ENCODE measurements at places on chromosomes 4 and X.
A peak's percentile ranks its signal among the peaks of the same experiment; 100 is the strongest.

DNA sequence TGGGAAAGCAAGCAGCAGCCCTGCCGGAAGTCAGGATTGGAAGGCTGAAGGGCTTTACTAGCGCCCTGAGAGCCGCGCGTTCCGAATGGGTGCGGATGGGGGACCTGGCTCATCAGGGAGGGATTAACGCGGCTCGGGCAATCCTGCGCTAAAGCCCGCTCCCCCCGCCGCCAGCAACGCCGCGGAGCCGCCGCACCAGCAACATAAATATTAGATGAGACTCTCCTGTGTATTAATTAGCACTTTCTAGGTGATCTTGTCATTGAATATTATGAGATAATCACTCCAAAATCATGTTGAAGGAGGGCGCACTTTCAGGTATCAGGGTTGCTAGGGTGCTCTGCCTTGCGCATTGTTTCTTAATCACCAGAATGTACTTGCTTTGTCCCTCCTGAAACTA lies 357.2 kb upstream of the FAM241A start:
- DNase-seq, result no peak

GRCh38 chrX:150899191-150899757 lies 806 bp upstream of the CD99L2 start:
- DNase-seq, result peak; percentile 12

DNA sequence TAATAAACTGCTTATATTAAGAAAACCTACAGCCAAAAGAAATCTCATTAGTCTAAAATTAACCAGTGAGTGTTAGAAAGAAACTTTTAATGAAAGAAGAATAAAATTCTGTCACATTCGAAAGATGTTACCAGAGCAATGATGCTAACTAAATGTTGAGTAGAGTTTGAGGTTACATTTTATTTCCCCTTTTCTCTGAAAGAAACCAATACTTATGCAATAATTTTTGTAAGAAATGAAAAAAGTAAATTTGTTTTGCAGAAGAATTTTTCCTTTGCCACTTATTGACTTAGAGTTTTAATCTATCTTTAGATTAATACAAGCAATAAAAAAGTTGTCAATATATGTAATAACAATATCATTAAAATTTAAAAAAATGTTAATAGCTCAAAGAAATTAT lies 574.0 kb upstream of the GALNTL6 start:
- DNase-seq, result no peak

GRCh38 chr4:170652571-170652970 lies 562.8 kb upstream of the AADAT start:
- no peak for DNase-seq

- no peak for DNase-seq
Measured at GRCh38 chr4:19009881-19010280, 988.3 kb upstream of the LCORL start.
